ENCODE measurements at places on chromosomes 11 and 22. TPM values are rescaled to one million over a fixed set of nuclear protein-coding genes. Genes with fewer than 3 reads are reported as not detected.

- no peaks in the 10 kb centered on the region for H3K36me3 ChIP-seq
- no peak for DNase-seq
- no peak overlapping the region for H3K4me3 ChIP-seq
- no peak overlapping the region for H3K27ac ChIP-seq
Measured at GRCh38 chr11:75510723-75511019, 15.1 kb downstream of the GDPD5 start.

GRCh38 chr11:122494221-122494620 lies 161.3 kb upstream of the UBASH3B start:
- H3K4me3 ChIP-seq: no peak overlapping the region
- DNase-seq: no peak
- no peaks in the 10 kb centered on the region for H3K36me3 ChIP-seq
- H3K27ac ChIP-seq: no peak overlapping the region
- H3K4me1 ChIP-seq: peaks cover 8% of the 10 kb centered on the region
- H3K27me3 ChIP-seq: no peaks in the 10 kb centered on the region

DNA sequence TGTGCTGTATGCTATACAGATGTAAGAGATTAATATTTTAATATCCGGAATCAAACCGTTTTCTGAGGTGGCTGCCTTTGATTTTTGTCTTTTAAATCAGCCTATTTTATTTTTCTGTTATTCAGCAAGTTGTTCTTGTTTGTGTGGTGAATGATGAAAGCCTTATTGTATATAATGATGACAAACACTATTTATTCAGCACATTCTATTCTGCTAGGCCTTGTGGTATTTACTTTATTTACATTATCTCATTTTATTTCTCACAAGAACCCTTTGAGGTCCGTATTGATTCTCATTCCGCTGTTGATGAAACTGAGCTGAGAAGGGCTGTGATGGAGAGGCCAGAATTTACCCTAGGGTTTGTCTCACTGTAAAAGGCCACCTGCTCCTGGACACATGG lies 40.5 kb downstream of the KREMEN1 start:
- H3K27me3 ChIP-seq: no peaks in the 10 kb centered on the region
- H3K27ac ChIP-seq: no peak overlapping the region
- no peak for DNase-seq
- H3K4me3 ChIP-seq: no peak overlapping the region

DNA sequence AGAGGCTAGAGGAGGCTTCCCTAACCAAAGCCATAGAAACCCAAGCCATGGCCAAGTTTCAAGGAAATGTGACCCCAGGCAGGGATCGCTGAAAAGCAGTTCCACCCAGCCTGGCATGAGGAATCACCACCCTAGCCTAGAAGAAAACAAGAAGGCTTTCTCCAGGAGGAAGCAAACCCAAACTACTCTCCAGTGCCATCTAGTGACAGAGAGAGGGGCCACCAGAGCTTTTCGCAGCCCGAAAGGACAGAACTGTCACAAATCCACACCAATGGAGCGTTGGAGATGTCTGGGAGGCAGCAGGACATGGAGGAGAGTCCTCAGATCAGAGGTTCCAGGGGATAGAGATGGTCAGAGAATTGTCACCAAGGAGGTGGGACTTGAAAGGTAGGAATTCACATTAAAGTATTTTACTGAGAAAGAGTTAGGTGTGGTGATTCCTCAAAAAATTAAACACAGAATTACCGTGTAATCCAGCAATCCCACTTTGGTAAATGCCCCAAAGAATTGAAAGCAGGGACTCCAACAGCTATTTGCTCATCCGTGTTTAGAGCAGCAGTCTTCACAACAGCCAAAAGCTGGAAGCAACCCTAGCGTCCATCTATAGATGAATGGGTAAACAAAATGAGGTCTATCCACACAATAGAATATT lies 67.3 kb upstream of the NUP50 start:
- no peak overlapping the region for H3K27ac ChIP-seq
- no peak for DNase-seq
- no peaks in the 10 kb centered on the region for H3K27me3 ChIP-seq
- peaks cover 4% of the 10 kb centered on the region for H3K4me1 ChIP-seq
- H3K36me3 ChIP-seq: no peaks in the 10 kb centered on the region

DNA sequence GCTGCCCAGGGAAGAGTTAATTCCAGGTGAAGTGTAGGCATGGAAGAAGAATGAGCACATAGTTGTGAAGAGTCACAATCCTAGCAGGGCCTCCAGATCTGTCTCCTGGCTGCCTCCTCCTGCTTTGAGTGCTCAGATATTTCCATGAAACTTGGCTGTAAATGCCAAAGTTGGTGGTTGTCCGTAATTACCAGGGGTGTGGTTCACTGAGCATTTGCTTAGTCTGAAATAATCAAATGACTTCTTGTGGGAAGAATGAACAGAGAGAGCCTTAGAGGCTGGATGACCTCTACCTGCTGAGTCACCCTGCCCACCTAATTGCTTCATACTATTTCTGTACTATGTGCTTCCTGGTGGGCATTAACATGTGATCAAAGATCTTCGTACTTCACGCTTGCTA lies 50.9 kb downstream of the APIP start:
- H3K27me3 ChIP-seq: no peaks in the 10 kb centered on the region
- H3K36me3 ChIP-seq: no peaks in the 10 kb centered on the region
- no peak for DNase-seq
- no peak overlapping the region for H3K27ac ChIP-seq

- peaks cover 10% of the 10 kb centered on the region for H3K4me1 ChIP-seq
- DNase-seq: no peak
- no peak overlapping the region for H3K27ac ChIP-seq
- H3K4me3 ChIP-seq: no peak overlapping the region
- no peaks in the 10 kb centered on the region for H3K36me3 ChIP-seq
Measured at GRCh38 chr11:15940462-15941205, 415.7 kb downstream of the SOX6 start.

DNA sequence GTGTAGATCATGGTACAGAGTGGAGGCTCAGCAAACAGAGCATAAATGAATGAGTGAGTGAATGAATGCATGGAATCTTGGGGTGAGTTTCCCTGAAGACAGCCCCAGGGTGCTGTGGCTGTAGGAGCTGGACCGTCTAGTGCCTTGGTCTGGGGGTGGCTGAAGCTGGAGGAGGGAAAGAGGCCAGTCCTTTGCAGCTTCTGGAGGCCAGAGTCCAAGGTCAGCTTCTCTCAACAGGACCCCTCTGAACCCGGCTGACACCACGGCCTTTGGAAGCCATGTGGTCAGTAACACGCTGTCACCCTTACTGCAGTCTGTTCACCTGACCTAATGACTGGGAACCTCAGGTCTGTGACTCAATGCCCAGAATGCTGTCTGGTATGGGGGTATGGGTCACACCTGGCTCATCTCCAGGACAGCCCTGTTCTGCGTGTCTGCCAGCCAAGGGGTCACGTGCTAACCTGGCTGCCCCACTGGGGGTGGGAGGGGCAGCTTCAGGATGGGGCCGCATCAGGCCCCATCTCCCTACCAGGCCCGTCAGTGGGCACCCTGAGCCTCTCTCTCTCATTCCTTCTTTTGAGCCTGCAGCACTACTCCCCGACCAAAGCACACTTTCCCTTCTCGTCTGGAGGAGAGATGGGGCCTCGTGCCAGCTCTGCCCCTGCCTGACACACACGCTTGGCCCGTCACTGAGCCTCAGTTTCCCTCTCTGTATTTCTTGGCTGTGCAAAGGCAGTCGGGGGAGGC lies 24.1 kb upstream of the CHKA start:
- no peaks in the 10 kb centered on the region for H3K36me3 ChIP-seq
- no peak overlapping the region for H3K4me3 ChIP-seq
- no peak for DNase-seq
- peaks cover 57% of the 10 kb centered on the region for H3K4me1 ChIP-seq
- H3K27ac ChIP-seq: peak overlapping the region; percentile 83

DNA sequence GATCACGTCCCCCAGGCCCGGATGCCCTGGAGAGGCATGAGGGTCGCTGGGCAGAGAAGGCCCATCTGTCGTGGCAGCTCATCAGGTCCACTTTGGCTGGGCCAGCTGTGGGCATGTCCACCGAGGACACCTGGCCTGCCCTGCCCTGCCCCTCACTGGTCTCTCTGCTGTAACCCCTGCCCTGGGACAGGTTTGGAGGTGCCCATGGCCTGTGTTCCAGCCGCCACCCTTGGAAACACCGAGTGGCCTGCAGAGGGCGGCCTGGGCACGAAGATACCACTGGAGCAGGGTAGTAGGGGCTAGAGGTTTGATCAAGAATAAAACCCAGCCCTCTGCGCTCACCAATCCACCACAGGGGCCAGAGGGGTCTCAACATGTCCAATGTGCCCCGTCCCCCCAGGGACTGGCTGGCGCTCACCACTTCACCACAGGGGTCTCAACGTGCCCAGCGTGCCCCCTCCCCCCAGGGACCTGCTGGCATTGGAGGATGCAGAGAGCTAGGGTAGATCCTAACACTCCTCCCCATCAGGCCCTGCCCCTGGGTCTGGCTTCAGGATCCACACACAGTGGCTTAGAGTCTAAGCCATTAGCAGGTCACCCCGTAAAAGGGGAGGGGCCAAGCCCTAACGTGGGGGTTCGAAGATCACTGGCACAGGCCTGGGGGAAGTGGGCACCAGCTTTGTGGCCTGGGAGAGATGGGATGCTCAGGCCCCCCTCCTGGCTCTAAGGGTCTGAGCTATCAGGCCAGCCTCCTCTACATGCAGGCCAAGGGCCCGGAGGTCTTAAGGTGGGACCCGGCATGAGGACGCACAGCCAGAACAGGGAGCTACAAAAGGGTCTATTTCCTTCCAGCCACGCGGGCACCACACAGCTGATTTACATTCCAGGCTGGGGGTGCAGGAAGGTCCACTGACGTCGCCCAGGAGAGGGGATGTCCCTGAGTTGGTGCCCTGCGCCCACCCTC lies 1.3 kb upstream of the HDAC10 start:
- no peaks in the 10 kb centered on the region for H3K36me3 ChIP-seq
- peak overlapping the region; percentile 82 for H3K27ac ChIP-seq
- H3K27me3 ChIP-seq: no peaks in the 10 kb centered on the region
- no peak for DNase-seq
- H3K4me3 ChIP-seq: no peak overlapping the region
- H3K4me1 ChIP-seq: peaks cover 52% of the 10 kb centered on the region

DNA sequence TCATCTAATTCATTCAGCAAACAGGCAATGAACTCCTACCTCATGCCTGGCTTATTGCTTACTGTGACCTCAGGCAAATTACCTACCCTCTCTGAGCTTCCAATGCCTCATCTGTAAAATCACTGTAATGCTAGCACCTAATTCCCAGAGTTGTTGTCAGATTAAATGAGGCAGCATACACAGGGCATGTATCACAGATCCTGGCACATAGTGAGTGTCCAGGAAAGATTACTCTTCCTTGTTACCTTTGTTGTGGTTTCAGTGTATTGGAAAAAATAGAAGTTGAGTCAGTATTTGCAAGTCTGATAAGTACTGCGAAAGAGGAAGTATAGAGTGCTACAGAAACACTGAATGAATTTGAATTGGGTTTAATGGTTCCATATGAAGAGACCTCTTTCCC lies 26.4 kb upstream of the LRRC55 start:
- DNase-seq: no peak
- H3K27me3 ChIP-seq: no peaks in the 10 kb centered on the region
- H3K36me3 ChIP-seq: no peaks in the 10 kb centered on the region
- no peak overlapping the region for H3K27ac ChIP-seq
- H3K4me3 ChIP-seq: no peak overlapping the region

GRCh38 chr22:40194656-40195055 lies 16.9 kb downstream of the TNRC6B start:
- no peak overlapping the region for H3K27ac ChIP-seq
- H3K4me1 ChIP-seq: peaks cover 39% of the 10 kb centered on the region
- DNase-seq: no peak
- H3K4me3 ChIP-seq: no peak overlapping the region
- H3K27me3 ChIP-seq: no peaks in the 10 kb centered on the region

DNA sequence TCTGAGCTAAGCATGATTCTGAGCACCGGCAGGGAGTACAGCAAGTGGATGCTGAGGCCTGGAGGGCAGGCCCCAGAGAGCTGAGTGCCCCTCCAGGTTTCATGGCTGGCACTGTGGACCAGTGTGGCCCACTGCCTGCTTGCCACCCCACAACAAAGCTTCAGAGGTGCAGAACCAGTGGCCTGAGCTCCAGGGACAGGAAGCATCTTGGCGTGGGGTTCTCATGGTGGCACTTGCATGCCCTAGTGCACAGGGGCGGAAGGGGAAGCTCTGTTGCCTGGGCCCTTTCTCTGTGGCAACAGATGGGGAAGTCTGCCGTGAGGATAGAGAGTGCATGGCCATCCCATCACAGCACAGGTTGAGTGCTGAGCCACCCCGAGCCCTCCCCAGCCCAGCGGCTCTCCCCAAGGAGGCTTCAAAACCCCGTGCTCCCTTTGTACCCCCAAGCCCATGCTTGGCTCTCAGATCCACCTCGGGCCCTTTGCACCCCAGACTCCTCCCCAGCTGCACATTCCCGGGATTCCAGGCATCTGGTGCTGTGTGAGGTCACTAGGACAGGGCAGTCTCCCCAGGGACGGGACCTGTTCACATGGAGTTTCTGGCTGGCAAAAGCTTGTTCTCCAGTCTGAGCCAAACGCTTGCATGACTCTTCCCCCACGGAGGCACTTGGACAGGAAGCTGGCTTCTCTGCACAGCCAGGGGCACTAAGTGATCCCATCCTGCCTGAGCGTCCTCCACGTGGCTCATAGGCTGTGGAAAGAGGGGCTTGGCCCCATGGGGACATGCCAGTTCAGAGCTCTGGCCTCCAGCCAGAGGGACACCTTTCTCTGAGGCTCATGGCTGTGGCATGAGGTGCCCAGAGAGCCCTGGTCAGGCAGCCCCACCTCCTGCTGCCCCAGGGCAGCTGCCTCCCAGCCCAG lies 4.2 kb downstream of the SLC25A1 start:
- H3K4me3 ChIP-seq: no peak overlapping the region
- H3K27ac ChIP-seq: peak overlapping the region; percentile 26
- H3K4me1 ChIP-seq: peaks cover 64% of the 10 kb centered on the region
- H3K27me3 ChIP-seq: no peaks in the 10 kb centered on the region
- peaks cover 21% of the 10 kb centered on the region for H3K36me3 ChIP-seq

GRCh38 chr22:19992921-19993355 lies 23.7 kb downstream of the ARVCF start:
- no peak for DNase-seq
- H3K27ac ChIP-seq: no peak overlapping the region
- H3K4me1 ChIP-seq: peaks cover 12% of the 10 kb centered on the region
- no peaks in the 10 kb centered on the region for H3K36me3 ChIP-seq
- H3K4me3 ChIP-seq: no peak overlapping the region

GRCh38 chr11:72642884-72643522 lies 31.2 kb downstream of the PDE2A start:
- no peaks in the 10 kb centered on the region for H3K36me3 ChIP-seq
- DNase-seq: no peak
- H3K27ac ChIP-seq: peak overlapping the region; percentile 55
- H3K4me1 ChIP-seq: peaks cover 43% of the 10 kb centered on the region

- no peaks in the 10 kb centered on the region for H3K27me3 ChIP-seq
- DNase-seq: no peak
- no peaks in the 10 kb centered on the region for H3K36me3 ChIP-seq
- no peak overlapping the region for H3K27ac ChIP-seq
Measured at GRCh38 chr11:116535994-116536393, 236.8 kb downstream of the BUD13 start.

GRCh38 chr11:36265793-36266628 lies 23.2 kb downstream of the COMMD9 start:
- H3K4me3 ChIP-seq: no peak overlapping the region
- H3K4me1 ChIP-seq: no peaks in the 10 kb centered on the region
- H3K27ac ChIP-seq: no peak overlapping the region
- no peaks in the 10 kb centered on the region for H3K36me3 ChIP-seq
- H3K27me3 ChIP-seq: no peaks in the 10 kb centered on the region

- H3K27me3 ChIP-seq: no peaks in the 10 kb centered on the region
- H3K4me3 ChIP-seq: no peak overlapping the region
- no peaks in the 10 kb centered on the region for H3K36me3 ChIP-seq
Measured at GRCh38 chr22:37575490-37576003, 4.3 kb downstream of the LGALS2 start.

GDPD4 gene
- not detected for total RNA-seq

CNIH2 gene
- not detected for total RNA-seq

PYGM gene
- 0.31 TPM for total RNA-seq

FBXO3 gene
- 35.3 TPM for total RNA-seq

C11orf91 gene
- not detected for total RNA-seq
